ENCODE measurements at places on chromosomes 12 and 14.

DNA sequence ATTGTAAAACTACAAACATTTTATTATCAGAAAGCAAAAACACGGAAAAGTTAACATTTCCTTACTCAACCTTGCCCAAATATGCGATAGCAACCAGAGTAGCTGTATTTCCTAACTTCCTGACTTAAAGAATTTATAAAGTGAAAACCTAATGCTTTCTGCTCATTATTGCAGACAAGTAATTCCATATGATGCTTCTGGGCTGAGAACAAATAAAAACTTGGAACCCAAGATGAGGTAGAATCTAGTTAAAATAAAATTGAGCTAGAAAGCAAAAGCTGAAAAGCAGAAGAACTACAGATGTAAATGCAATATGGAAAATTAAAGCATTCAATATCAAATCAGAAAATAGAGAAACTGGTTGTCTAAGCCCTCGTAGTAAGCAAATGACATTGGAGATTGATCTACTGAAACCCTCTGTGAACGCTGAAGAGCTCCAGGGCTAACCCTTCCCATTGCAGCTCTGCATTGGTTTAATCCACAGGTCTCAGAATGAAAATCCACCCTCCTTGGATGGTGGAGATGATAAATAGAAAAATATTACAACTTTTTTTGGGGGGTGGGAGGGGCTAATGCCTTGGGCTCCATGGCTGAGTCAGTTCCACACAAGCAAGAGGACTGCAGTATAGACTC is 40.7 kb downstream of the CORO1C start:
- DNase-seq = no peak

GRCh38 chr14:101739446-101740141 is 21.9 kb upstream of the PPP2R5C start:
- peak; percentile 12 for DNase-seq

DNA sequence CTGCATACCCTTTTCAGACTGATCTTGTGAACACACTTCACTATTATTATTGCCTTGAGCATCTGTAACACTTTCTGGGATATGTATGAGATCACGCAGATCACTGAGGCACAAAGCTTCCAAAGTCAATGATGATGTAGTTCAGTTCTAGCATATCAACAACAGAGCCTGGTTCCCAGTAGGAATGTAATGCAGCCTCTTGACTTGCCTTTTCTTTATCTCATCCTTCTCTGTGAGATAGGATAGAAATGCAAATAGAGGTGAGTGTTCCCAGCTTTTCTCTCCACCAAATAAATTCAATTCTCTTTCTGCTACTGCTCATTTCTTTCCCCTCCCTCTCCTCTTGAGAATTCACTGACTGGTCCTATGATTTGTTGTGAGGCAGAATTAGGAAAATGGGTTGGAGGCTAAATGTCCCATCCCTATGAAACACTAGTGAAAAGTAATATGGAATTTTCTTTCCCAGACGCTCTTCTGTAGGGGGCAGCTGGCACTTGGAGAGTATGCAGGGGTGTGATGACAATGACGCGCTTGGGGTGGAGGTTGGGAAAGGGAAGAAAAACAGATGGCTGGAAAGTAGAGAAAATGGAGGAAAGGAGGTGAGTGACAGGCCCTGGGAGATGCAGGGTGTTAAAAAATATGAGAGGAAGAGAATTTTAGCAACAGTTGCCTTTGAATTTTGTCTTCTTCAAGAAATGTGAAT is 96.0 kb upstream of the TMTC1 start:
- no peak for DNase-seq

- no peak for DNase-seq
These were observed 2.5 kb downstream of the OR6C2 start for GRCh38 chr12:55446326-55446725.

Data from colonic mucosa (tissue), 4 donors.